ENCODE measurements at places on chromosomes 12 and 14.

DNA sequence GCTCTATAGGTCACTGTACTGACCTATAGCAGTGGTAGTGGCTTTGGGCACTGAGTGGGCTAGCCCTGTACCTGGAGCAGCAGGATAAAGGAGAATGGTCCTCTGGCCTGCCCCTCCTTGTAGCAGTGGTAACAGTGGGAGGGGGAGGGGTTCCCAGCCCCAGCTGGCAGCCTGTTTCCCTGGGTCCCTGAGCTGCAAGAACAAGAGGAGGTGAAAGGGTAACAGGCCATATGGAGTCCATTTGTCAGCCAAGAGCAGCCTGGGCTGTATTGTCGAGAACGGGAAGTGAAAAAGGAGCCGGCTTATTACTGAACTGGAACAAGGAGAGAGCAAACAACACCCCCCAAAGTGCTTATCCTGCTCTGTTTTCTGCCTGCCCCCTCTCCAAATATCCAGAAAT, 73.8 kb upstream of the SRSF5 start:
- DNase-seq: peak; percentile 49

DNA sequence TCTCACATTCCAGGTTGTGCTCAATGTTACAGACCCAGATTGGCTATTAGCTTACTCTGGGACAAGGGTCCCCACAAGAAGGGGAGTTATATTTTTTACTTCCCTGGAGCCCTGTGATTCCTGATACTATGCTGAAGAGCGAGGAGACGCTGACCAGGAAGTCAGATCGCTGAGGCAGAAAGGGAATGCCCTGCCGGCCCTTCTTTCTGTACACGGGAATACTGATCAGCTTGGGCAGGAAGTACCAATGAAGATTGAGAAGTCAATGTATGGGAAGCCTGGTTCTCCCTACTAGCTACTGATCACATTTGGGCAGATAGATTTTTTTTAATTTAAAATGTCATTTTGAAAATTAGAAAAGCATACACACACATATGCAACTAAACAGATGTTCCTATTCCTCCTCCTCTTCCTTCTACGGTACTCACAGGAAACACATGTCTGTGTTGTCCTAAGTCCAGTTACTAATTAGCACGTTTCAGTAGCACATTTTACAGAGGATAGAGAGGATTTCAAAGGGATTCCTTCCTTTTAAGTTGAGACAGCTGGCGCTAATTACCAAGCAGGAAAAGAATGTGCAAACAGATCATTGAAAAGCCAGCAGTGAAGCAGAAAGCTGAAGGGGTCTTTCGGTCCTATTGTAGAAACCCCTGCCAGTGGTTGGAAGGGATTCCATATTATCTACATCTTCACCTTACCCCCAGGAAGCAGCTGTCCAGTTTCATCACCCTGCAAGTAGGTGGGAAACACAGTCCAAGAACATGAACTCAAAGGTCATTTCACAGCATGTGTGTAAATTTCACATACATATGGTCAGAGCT, 292.4 kb downstream of the DUSP6 start:
- DNase-seq: peak; percentile 31

GRCh38 chr14:104855532-104856090, 9.5 kb upstream of the CEP170B start:
- DNase-seq: no peak

DNA sequence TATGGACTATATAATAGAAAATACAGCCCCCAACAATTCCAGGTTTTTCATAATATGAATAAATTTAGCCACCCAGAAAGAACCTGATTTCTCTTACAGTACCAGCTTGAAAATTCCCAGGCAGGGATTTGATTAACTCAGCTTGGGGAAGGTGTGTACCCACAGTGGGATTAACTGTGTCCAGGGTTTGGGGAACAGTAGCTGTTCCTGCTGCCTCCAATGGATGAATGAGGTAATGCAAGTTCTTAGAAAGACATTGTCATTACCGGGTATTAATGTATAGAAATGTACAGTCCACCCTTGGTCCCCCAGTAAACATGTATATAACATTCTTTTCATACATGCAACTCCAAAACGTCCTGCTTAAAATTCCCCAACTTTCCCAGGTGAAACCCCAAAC, 115.6 kb downstream of the LRIG3 start:
- DNase-seq: no peak

GRCh38 chr12:106758349-106759110, 16.0 kb upstream of the RIC8B start:
- DNase-seq: no peak

GRCh38 chr14:57136669-57137328, 131.9 kb downstream of the EXOC5 start:
- no peak for DNase-seq

DNA sequence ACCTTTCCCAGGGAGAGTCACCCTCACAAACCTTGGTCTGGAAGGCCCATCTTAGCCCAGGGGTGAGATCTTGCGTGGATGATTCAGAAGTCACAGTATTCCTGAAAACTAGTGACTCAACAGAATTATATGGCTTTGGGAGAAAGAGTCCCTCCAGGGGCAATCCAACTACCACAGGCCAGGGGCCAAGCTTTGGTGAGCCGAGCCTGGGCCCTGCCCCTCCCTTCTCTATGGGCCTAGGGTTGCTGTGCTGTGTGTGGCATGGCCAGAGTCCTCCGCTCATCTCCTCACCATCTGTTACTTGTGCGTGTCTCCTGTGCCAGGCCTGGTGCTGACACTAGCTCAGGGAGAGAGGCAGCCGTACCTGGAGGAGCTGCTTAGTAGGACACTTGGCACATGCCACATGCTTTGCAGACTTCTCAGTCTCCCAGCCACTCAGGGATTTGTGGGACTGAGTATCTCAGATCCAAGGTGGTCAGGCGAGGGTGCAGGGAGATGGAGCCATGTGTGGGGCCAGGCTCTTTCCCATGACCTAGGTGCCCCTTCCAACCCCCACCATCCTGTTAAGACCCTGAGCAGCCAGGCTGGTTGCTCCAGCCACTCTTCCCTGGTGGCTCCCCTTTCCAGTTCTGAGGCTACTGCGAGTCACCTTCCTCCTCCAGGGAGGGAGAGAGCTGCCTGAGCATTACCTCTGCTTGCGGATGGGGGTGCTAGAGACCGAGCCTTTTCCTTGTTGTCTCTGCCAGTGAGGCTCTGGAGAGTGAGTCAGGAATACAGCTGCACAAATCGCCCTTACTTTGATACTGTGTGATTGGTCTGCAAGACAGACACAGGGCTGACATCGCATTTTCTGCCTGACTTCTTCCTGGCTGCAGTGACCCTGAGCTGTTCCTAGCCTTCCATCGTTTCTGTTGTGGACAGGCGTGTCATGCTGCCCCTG, 94.1 kb downstream of the SLC25A47 start:
- peak; percentile 96 for DNase-seq

GRCh38 chr12:94731733-94732360, 81.5 kb upstream of the TMCC3 start:
- DNase-seq: no peak

DNA sequence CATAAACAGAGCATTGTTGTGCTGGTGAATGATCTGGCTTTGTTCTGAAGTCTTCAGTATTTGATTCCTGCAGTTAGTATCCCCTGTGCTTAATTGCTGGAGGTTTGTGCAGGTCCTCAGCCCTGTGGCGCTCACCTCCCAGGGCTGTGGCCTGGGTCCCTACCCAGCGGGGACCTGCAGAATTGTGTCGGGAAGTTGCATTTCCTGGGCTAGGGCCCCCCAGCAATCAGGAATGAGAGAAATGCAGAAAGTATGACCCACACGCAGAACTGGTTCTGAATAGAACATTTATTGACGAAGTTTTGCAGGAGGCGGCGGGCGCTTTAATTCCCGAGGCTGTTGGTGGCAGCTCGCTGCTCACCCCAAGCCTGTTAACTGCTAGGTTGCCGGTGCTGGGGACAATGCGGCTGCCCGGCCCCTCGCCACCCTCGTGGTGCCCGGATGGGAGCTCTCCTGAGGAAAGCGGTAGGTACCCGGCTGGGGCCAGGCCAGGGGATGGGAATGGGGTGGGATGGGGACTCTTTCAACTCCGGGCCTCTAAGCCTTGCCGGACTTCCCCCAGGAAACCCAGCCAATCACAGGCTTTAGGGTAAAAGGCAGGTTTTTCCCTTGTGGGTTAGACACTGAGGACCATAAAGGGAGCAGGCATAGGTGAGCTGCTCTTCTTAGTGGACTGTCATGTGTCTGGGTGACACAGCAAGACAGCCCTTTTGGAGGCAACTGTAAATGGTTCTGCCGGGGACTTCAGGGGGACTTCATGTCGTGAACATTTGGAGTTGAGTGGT, 11.6 kb downstream of the PLEKHG3 start:
- DNase-seq: no peak

- DNase-seq: no peak
These were observed at the start of gene SPTB for GRCh38 chr14:64879635-64880220. TSS of gene SPTB (minus strand) at chr14:64879907. CDS start at chr14:64823094, 56,813 bp downstream.

DNA sequence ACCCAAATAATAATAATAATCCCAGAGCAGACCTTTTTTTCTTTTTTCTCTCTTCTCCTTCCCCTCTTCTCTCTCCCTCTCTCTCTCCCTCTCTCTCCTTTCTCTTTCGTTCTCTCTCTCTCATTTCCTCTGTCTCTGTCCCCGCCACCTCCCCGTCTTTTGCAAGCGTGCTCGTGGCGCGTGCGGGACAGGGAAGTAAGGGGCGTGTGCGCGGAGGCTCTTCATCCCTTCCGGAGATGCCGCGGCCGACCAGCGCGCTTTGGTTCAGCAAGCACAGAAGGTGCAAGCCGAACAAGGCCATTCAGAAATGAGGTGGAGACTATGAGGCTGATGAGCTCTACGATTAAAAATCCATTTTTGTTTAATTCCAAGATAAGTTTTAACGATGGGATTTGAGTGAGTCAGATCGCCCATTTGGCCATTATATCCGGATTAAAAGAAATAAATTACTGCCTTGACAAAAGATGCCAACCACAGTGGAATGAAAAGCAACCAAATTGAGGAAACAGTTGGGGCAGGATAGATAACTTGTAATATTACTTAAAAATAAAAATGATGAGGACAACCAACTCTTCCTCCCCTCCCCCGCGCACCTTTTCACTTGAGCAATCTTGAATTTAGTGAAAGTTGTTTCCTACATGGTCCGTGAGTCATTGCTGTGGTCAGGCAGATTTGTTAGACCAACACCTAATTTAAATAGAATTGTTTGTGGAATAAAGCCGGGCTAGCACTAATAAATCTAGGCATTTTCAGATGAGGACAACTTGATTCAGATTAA, 1.2 kb upstream of the AMIGO2 start:
- DNase-seq: peak; percentile 59

DNA sequence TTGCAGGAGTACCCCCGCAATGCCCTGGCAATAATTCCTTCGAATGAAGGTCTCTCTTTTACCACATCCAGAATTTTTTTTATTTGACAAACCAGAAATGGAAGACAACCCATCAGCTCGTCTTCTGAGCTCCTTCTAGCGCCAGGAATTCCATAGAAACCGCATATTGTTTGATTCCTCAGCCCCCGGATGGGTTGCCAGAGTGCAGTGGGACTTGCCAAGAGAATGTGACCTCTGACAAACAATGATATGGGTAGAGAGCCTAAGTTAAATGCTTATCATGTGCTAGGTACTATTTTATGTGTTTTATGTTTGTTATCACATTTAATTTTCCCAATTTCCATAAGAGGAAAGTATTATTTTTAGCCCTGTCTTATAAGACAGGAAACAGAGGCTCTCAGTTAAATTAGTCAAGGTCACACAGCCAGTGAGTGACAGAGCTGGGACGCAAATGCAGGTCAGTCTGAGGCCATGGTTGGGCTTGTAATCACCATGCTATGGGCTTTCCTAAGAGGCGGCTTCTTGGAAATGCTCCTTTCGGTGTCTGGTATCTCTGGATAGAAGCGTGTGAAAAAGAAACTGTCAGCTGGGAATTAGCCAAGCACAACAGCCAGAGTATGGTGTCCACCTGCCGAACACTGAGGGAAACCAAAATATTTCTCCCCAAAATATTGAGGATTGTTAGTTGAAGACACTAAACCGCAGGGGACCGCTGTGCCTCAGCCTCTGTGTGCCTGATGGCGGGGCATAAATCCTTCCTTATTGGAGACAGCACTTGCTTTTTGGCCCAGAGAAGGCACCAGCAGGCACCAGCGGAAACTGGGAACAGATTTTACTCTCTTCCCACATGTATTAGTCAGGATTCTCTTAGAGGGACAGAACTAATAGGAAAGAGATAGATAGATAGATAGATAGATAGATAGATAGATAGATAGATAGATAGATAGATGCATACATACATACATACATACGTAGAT, 29.4 kb upstream of the ETFBKMT start:
- peak; percentile 67 for DNase-seq

- no peak for DNase-seq
These were observed 449.6 kb downstream of the TMEM117 start for GRCh38 chr12:44285321-44285960.

DNA sequence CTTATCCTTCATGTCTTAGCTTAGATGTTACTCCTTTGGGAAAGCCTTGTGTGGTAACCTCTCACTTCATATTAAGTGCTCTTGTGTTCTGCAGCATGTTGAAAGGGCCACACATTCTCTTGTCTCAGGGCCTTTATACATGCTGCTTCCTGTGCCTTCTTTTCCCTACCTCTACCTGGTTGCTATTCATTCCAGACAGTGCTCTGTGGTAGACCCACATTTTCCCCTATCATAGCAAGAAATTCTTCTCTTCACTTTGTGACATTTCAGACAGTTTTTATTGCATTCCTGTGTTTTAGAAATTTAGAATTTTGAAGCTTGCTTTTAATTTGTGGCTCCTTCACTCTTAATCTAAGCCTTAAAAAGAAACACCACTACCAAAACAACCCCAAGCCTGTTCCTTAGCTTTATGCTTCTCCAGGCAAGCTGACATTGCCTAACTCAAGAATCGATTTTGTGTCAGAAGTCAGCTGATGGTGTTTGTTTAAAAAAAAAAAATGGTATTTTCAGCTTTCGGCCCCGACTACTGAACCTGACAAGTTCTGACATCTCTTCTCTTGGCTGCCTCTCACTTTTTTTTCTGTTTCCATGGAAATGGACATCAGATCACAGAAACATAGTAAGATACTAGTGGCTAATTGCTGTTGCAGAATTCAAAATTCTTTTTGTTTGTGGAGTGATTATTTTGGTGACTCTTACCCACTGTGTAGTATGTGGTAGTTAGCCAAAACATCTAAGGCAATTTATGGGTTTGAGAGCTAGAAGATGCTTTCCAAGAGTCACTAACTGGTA, 156.3 kb downstream of the NUBPL start:
- peak; percentile 6 for DNase-seq

DNA sequence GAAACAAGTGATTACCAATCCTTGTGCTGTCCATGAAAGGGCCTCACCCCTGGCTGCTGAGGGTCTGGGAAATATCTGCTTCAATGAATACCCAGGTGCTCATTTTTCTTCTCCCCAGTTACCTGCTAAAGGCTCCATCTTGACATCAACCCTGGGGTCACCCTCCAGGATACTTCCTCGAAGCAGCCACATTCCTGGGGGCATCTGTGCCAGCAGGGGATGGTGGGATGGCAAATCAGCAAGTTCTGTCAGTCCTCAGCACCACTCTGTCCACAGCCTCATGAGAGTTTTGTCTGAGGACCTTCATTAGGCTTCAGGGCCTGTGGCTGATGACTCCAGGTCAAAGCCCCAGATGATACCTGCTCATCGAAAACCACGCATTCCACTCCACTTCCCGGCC, 124.8 kb downstream of the ZFP36L1 start:
- DNase-seq: no peak

Data from fibroblast of mammary gland (primary cell).